ENCODE measurements at places on chromosomes 5 and 9.

DNA sequence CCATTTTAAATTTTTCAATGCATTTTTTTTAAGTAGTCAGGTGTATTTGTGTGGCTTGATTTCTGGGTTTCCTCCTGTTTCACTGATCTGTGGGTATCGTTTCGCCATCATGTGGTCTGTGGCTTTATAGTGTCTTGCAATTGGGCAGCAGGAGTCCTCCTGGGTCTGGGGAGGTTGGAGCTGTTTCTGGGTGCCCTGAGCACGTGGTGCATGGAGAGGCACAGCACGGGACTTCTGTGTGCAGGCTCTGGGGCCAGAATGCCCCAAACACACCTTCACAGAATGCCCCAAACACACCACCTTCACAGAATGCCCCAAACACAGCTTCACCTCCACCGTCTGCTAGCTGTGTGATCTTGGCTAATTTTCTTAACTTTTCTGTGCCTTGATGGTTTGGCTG lies 82.6 kb upstream of the COL5A1 start:
- no peak for DNase-seq

- no peak for DNase-seq
Observed at GRCh38 chr9:87792831-87793288, 66.9 kb downstream of the CTSL start.

DNA sequence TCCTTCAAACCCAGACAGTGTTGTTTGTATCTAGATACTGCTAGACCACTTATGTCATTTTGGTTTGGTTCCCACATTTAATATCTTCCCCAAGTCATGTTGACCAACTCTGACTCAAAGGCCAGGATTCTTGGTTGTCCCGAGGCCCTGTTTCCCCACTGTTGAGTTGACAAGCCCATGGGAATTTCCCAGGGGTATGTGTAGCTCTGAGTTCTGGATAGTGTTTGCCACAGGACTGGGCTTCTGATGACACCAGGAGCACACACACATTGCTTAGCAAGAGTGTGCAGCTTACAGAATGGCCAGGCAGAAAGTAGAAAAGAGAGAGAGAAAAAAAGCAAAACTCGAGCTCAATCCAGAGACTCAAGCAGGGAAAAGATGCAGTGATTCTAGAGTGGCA lies 214.4 kb downstream of the NXNL2 start:
- no peak for DNase-seq

DNA sequence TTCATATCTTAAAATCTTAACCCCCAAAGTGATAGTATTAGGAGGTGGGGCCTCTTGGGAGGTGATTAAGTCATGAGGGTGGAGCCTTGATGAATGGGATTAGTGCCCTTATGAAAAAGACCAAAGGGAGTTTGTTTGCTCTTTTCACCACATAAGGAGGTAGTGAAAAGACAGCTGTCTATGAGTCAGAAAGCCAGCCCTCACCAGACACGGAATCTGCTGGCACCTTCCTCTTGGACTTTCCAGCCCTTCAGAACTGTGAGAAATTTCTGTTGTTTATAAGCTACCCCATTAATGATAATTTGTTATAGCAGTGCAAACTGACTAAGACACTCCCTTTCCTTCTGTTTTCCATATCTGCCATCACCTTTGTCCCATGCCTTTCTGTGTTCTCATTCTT lies 20.8 kb downstream of the IFNB1 start:
- DNase-seq: no peak

All from BE2C (cell line).